ENCODE measurements at places on chromosomes 1 and 21. TPM values are rescaled to one million over a fixed set of nuclear protein-coding genes. Genes with fewer than 3 reads are reported as not detected.

The AQP10 gene
- 0.49 TPM for total RNA-seq

The GSTM1 gene
- not detected for total RNA-seq

The LAMB3 gene
- total RNA-seq = 89.2 TPM

The LDLRAP1 gene
- 36.1 TPM for total RNA-seq

The AMPD1 gene
- total RNA-seq = 0.30 TPM

The ETNK2 gene
- total RNA-seq = 3.2 TPM

The PRAMEF33 gene
- not detected for total RNA-seq

The SFN gene
- total RNA-seq = 113 TPM

The ANXA9 gene
- 0.67 TPM for total RNA-seq

The JUN gene
- 400 TPM for total RNA-seq

The SLC22A15 gene
- total RNA-seq = 24.9 TPM

The SYT11 gene
- total RNA-seq = 3.1 TPM

DNA sequence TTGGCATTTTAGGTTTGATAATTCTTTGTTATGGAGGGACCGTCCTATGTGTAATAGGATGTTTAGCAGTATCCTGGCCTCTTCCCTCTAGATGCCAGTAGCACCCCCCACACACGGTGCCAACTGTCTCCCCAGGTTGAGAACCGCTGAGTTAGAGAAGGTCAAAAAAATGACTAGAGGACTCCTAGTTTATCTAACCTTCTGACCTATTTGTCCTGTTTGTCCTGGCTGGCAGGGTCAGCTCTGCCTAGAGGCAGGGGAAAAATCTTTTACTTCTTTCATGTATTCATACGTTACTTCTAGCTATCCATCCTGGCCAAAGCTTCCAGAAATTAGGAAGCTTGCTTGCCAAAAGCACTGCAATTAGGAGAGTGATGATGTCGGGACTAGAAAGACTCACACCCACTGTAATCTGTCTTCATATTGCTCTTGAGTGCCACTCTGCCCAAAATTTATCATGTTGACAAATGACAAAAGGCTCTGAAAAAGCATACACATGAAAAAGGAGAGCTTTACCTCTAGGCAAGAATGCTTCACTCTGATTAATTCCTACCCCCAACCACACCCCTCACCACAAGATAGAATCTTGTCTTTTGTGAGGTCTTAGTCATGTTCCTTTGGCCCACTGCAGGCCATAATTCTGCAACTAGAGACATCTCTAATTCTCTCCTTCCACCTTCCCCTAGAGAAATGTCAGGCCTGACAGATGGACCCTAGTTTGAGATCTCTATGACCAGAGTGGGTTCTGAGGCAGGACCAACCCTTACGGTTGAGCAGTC, 14.4 kb upstream of the AKR1A1 start:
- DNase-seq = no peak

DNA sequence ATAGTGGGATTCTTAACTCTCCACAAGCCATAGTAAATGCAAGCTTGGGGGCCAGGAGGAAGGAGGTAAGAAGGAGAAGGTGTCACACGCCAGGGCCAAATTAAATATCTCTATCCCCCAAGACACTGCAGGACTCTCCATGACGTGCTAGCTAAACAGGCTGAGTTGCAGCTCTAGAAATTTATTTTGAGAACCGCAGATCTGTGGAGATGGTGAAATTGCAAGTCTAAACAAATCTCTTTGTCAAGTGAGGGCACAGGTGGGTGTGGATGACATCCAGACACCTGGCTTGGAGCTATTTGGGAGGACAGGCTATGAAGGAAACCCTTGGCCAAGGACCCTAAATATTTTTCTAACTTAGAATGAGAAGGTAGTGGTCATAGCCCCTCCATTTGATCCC, 39.5 kb upstream of the USP1 start:
- DNase-seq = no peak

GRCh38 chr1:182444497-182444896, 5.4 kb upstream of the RGSL1 start:
- no peak for DNase-seq

GRCh38 chr1:83901547-83902155, 97.3 kb downstream of the TTLL7 start:
- DNase-seq = no peak

- no peak for DNase-seq
Observed at GRCh38 chr1:12615865-12616708, 1.9 kb downstream of the DHRS3 start.

DNA sequence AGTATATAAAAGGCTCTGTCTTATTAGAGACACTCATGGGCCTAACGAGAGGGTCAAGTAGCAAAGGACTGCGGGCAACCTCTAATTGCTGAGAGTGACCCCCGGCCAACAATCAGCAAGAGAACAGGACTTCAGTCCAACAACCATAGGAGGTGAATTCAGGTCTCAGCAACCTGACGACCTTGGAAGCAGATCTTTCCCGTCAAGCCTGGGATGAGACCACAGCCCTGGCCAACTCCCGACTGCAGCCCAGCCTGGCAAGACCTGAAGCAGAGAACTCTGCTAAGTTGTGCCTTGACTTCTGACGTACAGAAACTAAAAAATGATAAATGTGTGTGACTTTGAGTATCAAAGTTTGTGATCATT, 5.7 kb downstream of the ECHDC2 start:
- DNase-seq = no peak

GRCh38 chr1:81681601-81682266, 119.0 kb upstream of the ADGRL2 start:
- DNase-seq = no peak

DNA sequence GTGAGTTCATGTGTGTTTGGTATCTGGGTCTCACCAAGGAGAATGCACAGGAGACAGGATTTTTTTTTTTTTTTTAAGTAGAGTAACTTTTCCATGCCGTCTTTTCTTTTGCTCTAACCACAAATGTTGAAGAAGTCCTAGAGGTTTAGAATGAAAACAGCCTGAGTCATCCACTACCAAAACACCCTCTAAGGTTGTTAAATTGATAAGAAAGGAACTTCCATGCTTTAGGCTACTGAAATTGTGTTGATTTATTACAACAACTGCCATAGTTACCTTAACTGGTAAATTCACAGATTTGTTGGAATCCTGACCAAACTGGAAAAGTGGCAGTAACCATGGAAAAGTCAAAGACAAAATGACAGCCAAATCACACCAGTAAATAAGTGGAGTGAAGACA, 375.6 kb downstream of the AMY1C start:
- DNase-seq = no peak

- no peak for DNase-seq
Observed at GRCh38 chr1:67601539-67601938, 83.5 kb upstream of the GADD45A start.

GRCh38 chr1:10939654-10940450, 72.6 kb upstream of the TARDBP start:
- no peak for DNase-seq

GRCh38 chr1:5751163-5751540, 241.1 kb downstream of the NPHP4 start:
- DNase-seq = no peak

DNA sequence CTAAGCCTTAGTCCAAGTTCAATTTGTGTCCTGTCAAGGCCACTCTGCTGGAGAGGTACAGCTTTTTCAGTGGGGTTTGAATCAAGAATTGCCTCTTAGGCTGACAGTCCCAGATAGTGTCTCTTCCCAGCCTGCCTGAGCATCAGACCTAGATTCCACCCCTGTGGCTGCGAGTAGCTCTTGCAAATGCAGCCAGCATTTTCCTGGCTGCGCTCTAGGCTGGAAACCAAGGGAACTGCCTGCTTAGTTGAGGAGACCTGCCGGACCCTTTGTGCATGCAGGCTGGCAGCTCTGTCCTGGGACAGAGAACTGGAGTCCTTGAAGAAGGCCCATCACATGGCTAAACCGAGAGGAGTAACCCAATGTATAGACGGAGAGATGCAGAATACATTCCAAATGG, 293.7 kb downstream of the PCP4 start:
- no peak for DNase-seq

GRCh38 chr1:160085686-160086455, 4.5 kb downstream of the KCNJ9 start:
- peak; percentile 79 for DNase-seq

DNA sequence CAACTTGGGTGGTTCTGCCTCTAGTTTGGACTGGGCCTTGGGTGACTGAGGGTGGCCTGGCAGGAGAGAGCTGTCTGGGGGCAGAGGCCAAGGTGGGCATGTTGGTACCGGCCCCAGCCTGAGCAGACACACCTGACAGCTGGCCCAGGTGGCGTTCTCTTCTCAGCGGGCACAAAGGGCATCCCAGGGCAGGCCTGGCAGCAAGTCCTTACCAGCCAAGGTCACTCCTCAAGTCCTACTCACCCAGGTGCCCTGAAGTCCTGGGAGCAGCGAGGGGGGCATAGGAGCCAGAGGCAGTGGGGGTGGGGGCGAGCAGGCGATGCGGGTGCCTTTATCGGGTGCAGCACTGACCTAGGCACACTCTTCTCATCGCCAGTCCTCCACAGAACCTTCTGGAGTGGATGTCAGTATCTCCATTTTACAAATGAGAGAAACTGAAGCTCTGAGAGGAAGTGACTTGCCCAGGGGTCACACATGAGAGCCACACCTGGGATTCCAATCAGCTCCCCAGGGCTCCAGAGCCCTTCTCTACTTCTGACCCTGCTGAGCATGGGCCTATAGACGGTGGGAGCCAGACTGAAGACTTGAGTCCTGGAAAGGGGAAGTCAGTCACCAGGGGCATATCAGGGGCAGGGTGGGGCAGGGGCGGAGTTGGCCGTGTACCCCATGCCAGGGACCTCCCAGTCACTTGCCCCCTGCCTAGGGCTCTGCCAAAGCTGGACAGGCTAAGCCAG, 587 bp upstream of the SLC25A34 start:
- peak; percentile 45 for DNase-seq

GRCh38 chr1:201020040-201020591, 3.4 kb downstream of the KIF21B start:
- DNase-seq = peak; percentile 38

- no peak for DNase-seq
Observed at GRCh38 chr1:155307247-155307740, 1.4 kb upstream of the FDPS start.

DNA sequence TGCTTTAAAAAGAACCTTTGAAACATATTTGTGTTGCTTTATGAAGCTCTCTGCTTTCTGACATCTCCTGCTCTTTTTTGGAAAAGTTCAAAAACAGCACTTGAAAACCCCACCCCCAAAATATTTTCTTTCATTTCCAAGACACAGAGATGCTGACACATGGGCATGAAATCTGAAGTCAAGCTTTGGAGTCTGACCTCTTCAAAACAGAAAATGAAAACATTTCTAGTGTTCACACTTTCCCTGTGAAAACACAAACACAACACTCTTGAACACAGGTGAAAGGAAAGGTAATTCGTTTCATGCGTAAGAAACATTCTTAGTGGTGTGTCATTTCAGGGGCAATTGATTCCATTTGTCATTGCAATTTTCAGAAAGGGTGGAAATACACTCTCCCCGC, 10.8 kb downstream of the NGF start:
- DNase-seq = no peak

GRCh38 chr1:156420205-156421061, 51.4 kb downstream of the RHBG start:
- peak; percentile 25 for DNase-seq

- no peak for DNase-seq
Observed at GRCh38 chr1:74199504-74199903, 1.5 kb downstream of the FPGT start.

GRCh38 chr1:117014209-117014608, 12.6 kb downstream of the CD101 start:
- DNase-seq = no peak

DNA sequence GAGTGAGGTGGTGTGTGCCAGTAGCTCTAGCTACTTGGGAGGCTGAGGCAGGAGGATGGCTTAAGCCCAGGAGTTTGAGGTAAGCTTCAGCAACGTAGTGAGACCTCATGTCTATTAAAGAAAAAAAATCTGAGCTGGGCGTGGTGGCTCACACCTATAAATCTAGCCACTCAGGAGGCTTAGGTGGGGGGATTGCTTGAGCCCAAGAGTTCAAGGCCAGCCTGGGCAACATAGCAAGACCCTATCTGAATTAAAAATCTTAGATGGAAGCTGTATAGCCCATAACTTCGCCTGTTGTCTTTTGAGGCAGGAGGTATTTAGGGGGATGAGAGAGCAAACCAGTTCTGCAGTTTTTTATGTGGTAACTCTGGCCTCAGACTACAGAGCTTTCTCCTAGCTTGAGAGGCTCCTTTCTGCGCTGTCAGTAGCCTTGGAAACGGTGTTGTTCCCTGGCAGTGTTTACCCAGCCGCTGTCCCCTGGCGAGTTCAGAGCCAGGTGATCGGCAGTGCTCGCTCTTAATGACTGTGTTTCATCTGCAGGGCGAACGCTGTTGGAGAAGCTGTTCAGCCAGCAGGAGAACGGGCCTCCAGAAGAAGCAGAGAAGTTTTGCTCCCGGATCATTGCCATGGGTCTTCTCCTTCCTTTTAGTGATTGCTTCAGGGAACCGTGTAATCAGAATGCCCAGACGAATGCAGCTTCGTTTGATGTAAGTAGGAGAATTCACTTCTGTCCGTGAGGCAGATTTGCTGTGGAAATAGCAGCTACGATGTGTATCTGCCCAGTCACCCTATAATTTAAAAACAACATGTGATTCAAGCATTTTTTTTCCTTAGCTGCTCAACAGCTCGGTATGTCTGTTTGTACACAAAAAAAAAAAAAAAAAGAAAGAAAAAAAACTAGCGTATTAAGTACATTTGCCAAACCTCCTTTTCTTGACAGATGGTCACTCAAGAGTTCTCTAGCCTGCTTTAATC, 31.2 kb downstream of the FMN2 start:
- DNase-seq = no peak

- DNase-seq = no peak
Observed at GRCh38 chr1:32393136-32393535, 1.1 kb downstream of the BSDC1 start.

DNA sequence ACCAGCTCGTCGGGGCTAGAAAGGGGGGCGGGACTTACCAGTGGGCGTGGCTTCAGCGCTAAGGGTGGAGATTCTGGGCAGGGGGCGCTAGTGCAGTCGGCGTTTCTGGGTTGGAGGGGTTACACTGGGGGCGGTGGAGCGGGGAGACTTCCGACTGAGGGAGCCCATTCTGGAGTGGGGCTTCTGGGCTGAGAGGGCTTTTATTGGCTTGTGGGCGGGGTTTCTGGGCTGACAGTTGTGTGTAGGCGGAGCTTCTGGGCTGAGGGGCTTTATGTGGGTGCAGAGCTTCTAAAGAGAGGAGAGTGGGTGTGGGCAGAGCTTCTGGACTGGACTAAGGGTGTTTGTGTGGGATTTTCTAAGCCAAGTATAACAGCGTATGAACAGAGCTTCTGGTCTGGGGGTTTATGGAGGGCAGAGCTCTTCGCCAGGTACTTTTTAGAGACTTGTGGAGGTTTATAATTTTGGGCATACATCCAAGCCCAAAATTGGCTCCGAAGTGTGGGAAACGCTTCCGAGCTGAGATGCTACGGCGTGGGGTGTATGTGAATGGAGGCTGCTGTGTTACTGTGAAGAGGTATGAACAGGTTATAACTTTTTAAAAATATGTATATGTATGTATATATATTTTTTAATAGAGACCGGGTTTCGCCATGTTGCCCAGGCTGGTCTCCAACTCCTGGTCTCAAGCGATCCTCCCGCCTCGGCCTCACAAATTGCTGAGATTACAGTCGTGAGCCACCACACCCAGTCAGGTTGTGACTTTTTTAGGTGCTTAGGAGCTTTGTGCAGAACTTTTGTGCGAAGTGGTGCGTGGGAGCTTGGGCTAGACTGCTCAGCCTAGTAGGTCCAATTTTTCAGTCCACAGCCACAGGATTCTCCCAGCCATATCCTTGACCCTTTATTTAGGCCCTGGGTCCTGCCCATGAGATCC, 825 bp downstream of the TMEM39B start:
- DNase-seq = no peak

Data from upper lobe of left lung (tissue), 6 donors.